CD8-positive, alpha-beta memory T cell (primary cell): ENCODE measurements at places on chromosomes 16 and 17.

DNA sequence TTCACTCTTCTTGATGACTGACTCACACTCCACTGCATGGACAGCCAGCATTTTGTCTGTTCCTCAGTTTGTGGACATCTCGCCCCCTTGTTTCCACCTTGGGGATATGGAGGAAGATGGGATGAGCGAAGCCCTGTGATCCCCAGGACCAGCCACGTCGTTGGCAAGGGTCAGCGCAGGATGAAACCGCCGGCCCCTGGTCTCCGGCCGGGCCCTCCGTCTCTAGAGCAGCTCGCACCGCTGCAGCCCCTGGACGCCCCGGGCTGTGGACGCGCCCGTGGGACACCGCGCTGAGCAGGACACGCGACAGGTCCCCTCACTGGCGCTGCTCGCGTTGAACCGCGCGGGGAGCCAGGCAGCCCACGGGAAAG, 604 bp upstream of the ZC3H18 start:
- DNase-seq: peak; percentile 13

GRCh38 chr17:9951803-9952202, 46.7 kb upstream of the RCVRN start:
- no peak for DNase-seq

DNA sequence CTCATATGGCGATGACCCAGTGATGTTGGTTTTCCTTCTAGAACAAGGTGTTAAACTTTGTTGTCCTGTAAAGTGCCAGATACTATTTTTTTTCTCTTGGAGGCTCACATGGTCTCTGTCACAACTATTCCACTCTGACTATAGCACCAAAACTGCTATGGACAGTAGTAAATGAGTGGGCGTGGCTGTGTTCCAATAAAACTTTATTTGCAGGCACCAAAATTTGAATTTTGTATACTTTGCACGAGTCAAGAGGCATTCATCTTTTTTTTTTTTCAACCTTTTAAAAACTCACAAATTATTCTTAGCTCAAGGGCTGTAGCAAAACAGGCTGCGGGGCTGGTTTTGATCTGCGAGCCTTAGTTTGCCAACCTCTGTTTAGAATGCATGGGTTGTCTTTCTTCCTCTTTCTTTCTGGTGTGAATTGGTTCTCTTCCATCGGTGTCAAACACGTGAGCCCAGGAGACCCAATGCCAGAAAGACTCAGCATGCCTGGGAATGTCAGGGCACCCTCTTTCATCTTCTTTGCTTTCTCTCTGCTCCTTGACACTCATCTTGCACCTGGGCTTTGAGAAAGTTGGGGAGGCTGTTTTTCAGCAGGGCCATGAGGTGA, 2.1 kb downstream of the SYT17 start:
- no peak for DNase-seq

DNA sequence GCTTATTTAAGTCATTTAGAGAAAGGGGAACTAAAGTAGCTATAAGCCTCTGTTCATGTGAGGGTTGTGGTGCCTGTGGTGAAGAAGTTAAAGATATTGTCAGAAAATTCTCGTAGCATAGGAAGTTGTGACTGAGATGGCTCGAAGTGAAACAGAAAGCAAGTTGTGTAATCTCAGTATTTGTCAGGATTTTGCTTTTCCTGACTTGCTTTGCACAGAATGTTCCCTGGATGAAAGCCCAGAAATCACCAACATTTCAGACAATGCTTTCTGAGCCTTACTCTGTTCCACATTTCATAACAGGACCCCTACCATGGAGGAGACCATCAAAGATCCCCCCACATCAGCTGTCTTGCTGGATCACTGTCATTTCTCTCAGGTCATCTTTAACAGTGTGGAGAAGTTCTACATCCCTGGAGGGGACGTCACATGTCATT, 10.6 kb downstream of the CALCOCO2 start:
- DNase-seq: peak; percentile 58

DNA sequence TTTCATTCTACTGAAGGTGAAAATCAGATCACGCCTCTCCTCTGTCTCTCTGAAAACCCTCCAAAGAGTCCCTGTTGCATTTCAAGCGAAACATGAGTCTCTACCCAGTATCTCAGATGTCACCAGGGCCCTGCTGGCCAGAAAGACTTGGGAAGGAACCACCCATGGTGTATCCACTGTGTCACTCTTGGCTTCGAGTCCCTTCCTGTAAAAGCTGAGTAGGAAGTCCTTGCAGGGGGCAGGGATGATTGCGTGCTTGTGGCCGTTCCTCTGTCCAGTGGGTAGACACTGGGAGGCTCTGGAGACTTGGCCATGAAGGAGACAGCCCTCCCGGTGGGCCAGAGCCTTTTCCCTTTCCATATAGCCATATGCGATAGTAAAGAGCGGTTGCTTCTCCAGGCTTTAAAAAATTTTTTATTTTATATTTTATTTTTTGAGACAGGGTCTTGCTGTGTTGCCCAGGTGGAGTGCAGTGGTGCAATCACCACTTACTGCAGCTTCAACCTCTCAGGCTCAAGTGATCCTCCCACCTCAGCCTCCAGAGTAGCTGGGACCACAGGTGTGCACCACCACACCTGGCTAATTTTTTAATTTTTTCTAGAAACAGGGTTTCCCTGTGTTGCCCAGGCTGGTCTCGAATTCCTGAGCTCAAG, 19.0 kb upstream of the RMI2 start:
- DNase-seq: no peak

DNA sequence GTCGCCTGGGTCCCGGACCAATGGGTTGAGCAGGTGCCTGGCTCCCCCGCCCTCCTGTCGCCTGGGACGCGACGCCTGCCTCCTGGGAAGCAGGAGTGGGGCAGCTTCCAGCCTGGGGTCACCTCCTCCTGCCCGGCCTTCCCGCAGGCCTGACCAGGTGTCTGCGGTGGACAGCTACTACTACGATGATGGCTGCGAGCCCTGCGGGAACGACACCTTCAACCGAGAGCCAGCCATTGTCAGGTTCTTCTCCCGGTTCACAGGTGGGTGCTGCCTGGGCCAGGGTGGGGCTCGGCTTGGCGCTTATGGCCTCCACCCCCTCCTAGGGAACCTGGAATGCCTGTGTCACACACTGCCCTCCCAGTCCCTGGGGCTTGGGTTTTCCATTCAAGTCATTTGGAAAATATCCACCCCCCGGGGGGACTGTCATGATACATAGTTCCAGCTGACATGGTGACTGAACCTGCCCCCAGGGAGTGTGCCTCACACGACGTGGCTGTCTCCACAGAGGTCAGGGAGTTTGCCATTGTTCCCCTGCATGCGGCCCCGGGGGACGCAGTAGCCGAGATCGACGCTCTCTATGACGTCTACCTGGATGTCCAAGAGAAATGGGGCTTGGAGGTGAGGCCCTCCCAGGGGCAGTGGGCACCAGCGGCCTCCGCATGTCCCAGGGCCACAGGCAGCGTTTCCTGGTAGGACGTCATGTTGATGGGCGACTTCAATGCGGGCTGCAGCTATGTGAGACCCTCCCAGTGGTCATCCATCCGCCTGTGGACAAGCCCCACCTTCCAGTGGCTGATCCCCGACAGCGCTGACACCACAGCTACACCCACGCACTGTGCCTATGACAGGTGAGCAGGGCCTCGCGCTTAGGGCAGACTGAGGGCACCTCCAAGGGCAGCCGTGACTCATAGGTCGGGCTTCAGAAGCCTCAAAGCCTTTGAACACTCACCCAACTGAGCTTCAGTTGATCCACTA, 2.3 kb downstream of the DNASE1 start:
- no peak for DNase-seq

- DNase-seq: no peak
Observed at GRCh38 chr17:63492940-63493339, 16.1 kb downstream of the ACE start.

GRCh38 chr17:73982871-73983270, 220.6 kb upstream of the RPL38 start:
- no peak for DNase-seq

DNA sequence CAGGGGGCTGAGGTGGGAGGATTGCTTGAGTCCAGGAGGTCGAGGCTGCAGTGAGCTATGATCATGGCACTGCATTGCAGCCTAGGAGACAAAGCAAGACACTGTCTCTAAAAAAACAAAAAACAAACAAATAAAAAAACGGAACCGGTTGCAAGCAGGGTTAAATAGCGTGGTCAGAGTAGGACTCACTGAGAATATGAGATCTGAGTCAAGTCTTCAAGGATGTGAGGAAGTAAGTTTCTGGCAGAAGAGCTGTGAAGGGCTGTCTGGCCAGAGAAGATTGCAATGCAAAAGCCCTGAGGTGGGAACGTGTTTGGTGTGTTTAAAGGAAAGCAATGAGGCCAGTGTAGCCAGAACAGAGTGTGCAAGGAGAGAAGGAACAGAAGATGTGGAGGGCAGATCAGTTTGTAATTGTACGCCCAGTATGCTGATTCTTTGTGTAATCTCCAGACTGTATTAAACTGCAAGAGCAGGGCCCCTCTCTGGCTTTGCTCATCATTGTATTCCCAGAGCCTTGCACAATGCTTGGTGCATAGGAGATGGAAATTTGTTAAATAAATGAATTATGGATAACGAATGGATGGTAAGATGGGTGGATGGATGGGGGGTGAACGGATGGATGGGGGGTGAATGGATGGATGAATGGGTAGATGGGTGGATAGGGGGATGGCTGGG, 6.3 kb downstream of the G6PC1 start:
- DNase-seq: no peak

- no peak for DNase-seq
Observed at GRCh38 chr17:21215935-21216334, 2.0 kb upstream of the TMEM11 start.

- no peak for DNase-seq
Observed at GRCh38 chr16:84618581-84619460, 943 bp upstream of the COTL1 start.

DNA sequence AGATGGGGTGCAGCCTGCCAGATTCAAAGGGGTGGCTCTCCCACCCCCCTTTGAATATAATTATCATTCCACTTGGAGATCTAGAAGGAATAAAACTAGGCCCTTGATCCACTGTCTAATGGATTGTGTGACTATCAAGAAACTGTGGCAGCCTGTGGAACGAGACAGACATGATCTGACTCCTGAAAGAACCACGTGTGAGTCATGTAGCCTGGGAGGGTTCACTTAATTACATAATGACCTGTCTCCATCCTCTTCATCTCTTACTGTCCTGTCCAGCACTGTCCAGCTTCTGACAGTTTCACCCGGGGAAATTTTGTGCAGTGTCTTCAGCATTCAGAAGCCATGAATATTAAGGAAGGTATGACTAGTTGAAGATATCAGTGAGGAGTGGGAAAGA, 43.3 kb upstream of the CDH13 start:
- DNase-seq: no peak

DNA sequence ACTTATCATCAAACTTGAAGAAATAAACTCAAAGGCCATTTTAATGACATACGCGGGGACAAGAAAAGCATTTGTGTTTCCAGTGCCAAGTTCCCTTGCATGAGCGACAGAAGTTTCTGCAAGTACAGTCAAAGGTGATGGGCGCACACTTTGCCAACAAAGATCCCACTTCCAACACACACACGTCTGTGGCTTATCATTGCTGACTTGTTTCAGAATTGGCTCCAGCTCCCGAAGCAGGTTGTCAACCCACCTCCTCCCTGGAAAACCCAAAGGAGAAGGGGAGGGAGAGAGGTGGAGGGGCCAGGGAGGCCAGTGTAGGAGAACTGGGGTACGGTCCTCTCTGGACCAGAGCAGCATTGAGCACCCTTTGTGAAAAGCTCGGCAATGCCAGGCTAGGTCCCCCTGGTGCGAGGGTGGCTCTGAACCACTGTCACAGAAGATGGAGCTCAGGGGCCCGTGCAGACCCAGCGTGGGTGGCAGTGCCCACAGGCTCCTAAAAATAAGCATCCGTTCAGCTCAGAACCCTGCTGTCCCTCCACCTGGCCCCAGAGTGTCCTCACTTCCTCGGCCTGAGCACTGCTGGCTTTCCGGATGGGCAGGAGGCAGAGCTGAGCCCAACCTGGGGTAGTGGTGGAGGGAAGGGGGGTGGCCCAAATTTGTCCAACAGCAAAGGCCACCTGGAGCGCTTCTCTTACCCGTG, 33.2 kb downstream of the RBFOX3 start:
- DNase-seq: no peak

DNA sequence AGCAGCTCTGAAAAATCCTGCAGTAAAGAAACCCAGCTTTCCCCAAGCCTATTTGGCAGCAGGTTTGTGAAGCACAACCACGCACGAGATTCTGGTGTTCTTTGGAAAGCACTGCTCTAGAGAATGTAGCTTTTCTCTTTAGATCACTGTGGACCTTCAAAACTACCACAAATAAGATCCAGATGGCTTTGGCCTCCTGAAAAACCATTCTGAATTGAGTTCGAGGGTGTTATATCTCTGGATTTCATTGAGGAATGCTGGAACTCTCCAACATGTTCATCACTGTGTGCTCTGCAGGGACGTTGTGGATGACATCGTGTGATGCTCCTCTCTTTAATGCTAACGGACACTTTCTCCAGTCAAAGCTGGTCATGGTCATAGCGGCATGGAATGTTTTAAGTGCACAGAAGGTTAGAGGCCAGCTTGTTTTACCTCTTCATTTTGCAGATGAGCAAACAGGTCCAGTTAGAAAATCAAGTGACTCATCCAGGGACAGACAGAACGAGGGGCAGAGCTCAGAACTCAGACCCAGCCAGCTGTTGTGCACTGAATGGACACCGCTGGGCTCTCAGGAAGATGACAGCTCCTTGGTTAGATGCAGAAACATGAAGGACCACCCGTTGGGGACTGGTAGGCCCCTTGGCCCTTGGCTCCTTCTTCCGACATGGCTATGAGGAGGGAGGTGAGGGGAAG, 37.2 kb downstream of the CCDC42 start:
- DNase-seq: no peak

- no peak for DNase-seq
Observed at GRCh38 chr17:47305302-47305923, 18.3 kb upstream of the EFCAB13 start.

GRCh38 chr16:86662195-86662594, 83.8 kb downstream of the FOXL1 start:
- DNase-seq: no peak
